Activated CD4-positive, alpha-beta T cell treated with anti-CD3 and anti-CD28 coated beads, Interleukin-2, amount 10 ng/mL, durations not matched to agents 24 days and 14 days (primary cell): ENCODE measurements at places on chromosomes 5 and 9. TPM values are rescaled to one million over a fixed set of nuclear protein-coding genes. Genes with fewer than 3 reads are reported as not detected.

The CTXN3 gene
- total RNA-seq = not detected in 2 replicates

The AK8 gene
- total RNA-seq = 0.33 TPM in 1 of 2 replicates, not detected in the other

The PITX1 gene
- total RNA-seq = 0.61 and 0.78 TPM in 2 replicates

The INSYN2B gene
- not detected in 2 replicates for total RNA-seq

DNA sequence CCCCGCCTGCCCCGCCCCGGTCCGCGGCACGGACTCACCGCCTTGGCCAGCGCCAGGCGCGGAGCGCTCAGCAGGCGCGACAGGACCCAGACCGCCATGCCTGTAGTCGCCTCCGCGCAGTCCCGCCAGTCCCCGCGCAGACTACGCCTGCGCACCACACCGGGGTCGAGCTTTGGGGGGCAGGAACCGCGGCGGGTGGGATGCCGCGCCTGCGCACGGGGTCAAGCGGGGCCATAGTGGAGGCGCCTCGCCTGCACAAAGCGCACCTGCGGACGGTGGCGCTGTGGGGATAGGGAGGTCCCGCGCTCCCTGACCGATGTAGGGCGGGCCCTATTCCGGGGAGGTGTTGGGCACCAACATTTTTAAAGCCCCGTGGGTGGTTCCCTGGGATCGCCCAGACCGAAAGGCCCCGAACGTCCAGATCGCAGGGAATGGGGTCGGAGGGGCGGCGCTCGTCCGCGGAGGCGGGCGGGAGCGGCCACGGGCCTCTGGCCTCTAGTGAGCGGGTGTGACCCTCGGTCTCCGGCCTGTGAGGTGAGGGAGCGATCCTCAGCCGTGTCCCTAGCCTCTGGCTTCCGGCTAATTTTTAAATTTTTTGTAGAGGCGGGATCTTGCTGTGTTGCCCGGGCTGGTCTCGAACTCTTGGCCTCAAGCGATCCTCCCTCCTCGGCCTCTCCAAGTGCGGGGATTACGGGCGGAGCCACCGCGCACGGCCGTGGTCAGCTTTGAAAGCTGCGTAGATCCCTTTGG lies 70.8 kb upstream of the LPCAT1 start:
- peaks cover 5% of the 10 kb centered on the region for H3K4me1 ChIP-seq
- H3K4me3 ChIP-seq = peak overlapping the region; percentile 81
- H3K27ac ChIP-seq = peak overlapping the region; percentile 45
- DNase-seq = peak; percentile 86
- H3K27me3 ChIP-seq = peaks cover 1% of the 10 kb centered on the region

GRCh38 chr5:15386122-15386521 lies 113.9 kb upstream of the FBXL7 start:
- H3K4me3 ChIP-seq = no peak overlapping the region
- H3K4me1 ChIP-seq = no peaks in the 10 kb centered on the region
- no peak overlapping the region for H3K27ac ChIP-seq
- no peaks in the 10 kb centered on the region for H3K36me3 ChIP-seq
- DNase-seq = no peak
- H3K27me3 ChIP-seq = no peaks in the 10 kb centered on the region

DNA sequence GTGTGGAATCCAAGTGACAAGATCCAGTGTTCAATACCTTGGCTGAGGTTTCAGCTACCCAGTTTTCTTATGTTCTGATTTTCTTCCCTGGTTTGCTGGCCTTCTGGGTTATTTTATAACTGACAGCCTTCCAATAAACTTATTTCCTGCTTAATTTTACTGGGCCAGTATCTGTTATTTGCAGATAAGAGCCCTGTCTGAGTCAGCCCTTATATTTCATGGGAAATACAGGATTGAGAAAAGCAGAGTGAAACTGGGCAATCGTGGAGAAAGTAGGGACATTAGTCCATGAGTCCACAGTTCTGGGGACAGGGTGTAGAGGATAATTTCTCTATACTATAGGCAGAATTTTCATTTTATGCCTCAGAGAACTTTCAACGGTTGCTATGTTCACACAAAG lies 32.3 kb downstream of the TMEM167A start:
- no peak for DNase-seq
- H3K27ac ChIP-seq = no peak overlapping the region
- H3K4me3 ChIP-seq = no peak overlapping the region
- H3K4me1 ChIP-seq = no peaks in the 10 kb centered on the region
- H3K36me3 ChIP-seq = peaks cover 6% of the 10 kb centered on the region

- no peaks in the 10 kb centered on the region for H3K4me1 ChIP-seq
- no peak overlapping the region for H3K27ac ChIP-seq
- H3K27me3 ChIP-seq = peaks cover 14% of the 10 kb centered on the region
- no peak overlapping the region for H3K4me3 ChIP-seq
- DNase-seq = no peak
- no peaks in the 10 kb centered on the region for H3K36me3 ChIP-seq
Observed at GRCh38 chr5:36402512-36402906, 100.8 kb upstream of the RANBP3L start.
